ENCODE measurements at places on chromosomes 16 and 17.
A peak's percentile ranks its signal among the peaks of the same experiment; 100 is the strongest.

DNA sequence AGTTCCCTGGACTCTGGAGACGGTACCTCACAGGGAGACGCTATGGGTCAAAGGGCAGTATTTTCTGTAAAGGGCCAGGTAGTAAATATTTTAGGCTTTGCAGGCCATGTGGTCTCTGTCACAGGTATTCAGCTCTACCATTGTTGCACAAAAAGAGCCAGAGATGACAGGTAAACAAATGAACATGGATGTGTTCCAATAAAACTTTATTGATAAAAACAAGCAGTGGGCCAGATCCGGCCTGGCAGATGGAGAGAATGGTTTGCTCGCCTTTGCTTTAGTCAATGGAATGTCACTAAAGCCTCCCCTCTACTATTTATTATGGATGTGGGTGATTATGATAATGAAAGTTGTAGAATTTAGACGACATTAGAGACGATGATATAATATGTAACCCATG is 8.9 kb upstream of the SLC5A11 start:
- DNase-seq = no peak

DNA sequence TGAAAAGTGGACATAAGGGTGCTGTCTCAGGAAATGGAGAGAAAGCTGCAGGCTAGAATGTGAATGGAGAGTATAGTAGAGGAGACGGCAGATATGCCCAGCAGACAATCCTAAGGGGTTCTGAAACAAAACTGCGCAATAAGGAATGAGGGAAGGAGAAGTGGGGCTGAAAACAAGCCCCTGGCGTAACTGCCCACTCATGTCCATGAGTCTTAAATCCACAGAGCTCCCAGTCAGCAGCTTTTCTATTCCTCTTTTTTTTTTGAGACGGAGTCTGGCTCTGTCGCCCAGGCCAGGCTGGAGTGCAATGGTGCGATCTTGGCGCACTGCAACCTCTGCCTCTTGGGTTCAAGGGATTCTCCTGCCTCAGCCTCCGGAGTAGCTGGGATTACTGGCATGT is 5.9 kb downstream of the STRADA start:
- DNase-seq = no peak

GRCh38 chr17:19753661-19754463 is 5.8 kb upstream of the ALDH3A1 start:
- no peak for DNase-seq

GRCh38 chr16:56983211-56983751 is 6.1 kb upstream of the NLRC5 start:
- no peak for DNase-seq

DNA sequence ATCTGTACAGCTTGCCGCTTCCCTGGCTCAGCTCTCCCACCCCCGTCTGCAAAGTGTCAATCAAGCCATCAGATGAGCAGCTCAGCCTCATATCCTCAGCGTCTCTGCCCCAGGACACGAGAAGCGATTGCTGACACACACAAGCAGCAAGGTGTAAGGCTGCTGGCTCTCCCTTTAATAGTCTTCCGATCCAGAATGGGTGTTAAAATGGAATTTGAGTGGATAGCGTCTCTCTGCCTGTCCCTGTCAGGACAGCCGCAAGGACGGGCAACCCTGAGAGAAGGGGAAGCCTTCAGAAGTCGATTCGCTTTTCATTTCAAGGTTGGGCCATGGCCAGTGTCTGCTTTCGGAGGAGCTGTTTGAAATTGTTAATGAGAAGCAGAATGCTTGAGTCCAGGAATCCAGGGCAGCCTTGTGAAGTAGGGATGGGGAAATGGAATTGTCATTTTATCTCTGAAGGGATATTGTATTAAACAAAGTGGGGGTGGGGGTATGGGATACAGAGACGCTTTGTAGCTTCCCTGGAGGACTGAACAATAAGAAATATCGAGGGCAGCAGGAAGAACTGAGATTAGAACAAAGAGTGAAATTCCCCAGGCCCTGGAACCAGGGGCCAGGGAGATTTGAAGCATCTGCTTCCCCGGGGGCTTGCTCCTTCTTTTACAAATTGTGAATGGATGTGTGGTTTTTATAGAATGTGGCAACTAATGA is 4.7 kb upstream of the PIPOX start:
- no peak for DNase-seq

- no peak for DNase-seq
Observed at GRCh38 chr17:8867361-8867981, at the start of gene PIK3R6. PIK3R6 (minus strand) TSS chr17:8867674; CDS start chr17:8849794, 17,880 bp downstream.

DNA sequence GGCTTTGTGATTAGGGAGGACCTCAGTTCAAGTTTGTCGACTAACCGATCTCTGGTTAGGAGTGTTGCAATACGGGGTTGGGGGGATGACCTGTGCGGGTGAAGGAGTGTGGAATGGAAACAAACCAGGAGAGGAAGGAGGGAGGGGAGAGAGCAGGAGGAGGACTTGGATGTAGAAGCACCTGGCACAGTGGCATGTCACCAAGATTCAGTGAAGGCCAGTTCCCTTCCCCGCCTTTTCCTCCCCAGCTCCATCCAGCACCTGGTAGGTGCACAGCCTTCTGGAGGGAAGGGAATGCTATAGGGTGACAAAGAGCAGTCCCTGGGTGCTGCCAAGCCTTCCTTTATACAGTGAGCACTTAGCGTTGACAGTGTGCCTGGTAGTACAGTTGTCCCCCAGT is 107.4 kb upstream of the CRHR1 start:
- no peak for DNase-seq

DNA sequence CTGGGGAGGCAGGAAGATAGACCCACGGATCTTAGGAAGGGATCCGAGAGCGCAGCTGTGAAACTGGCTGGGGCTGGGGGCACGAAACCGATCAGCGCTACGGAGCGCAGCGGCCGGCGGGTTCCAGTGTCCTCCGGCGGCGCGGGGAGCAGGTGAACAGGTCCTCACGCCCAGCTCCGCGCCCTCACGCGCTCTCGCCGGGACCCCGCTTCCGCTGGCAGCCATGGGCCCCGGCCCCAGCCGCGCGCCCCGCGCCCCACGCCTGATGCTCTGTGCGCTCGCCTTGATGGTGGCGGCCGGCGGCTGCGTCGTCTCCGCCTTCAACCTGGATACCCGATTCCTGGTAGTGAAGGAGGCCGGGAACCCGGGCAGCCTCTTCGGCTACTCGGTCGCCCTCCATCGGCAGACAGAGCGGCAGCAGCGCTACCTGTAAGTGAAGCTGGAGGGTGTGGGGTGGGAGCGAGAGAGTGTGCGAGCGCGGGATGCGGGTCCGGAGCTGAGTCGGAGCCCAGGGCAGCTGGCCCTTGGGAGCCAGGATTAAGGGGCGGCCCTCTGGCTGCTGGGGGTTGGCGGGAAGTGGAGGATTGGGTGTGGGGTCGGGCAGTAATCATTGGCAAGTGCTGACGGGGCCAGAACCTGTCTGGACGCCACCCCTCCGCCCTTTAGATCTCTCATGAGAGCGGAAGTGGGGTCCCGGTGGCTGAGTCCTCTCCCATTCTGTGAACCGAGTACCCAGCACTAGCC is 479 bp downstream of the ITGA3 start:
- DNase-seq = peak; percentile 78
